Suppressor macrophage (primary cell): ENCODE measurements at places on chromosomes 3 and 15.

- DNase-seq, result no peak
Measured at GRCh38 chr3:128390867-128391266, 75.8 kb downstream of the DNAJB8 start.

GRCh38 chr15:48875241-48875960 is 2.5 kb upstream of the EID1 start:
- DNase-seq, result no peak

DNA sequence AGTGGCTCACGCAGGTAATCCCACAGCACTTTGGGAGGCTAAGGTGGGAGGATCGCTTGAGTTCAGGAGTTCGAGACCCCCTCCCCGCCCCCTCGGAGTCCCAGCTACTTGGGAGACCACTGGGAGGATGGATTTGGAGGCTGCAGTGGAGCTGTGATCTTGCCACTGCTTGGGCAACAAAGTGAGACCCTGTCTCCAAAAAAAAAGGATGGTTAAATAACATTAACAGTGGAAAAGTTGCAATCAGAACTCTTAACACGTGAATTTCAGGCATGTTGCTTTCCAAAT is 1.4 kb upstream of the TMEM87A start:
- no peak for DNase-seq

- no peak for DNase-seq
Measured at GRCh38 chr3:151599103-151599672, 134.5 kb upstream of the AADACL2 start.

DNA sequence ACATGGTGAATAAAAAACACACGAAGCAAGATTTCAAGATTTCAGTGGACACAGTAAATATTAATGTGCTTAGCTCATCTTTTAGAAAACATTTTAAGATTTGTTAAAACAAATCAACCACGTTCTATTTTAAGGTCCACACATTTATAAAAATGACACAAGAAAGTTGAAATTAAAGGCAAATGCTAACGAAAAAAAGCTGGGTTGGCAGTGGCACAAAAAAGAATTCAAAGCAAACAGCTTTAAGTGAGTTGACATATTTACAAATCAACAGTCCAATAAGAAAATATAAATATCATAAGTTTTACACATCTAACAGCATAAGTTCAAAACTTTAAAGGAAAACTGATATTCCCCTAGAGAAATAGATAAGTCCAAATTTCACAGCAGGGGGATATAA is 430.4 kb upstream of the CCDC54 start:
- DNase-seq, result no peak

- DNase-seq, result peak; percentile 66
Measured at GRCh38 chr3:128416578-128417211, 50.0 kb downstream of the DNAJB8 start.

GRCh38 chr3:119588112-119588511 is 8.8 kb downstream of the ADPRH start:
- DNase-seq, result peak; percentile 97

GRCh38 chr3:45180051-45180450 is 33.9 kb upstream of the CDCP1 start:
- DNase-seq, result no peak
